ENCODE measurements at places on chromosomes 2 and 18. TPM values are rescaled to one million over a fixed set of nuclear protein-coding genes. Genes with fewer than 3 reads are reported as not detected.

GRCh38 chr2:56483081-56483480 lies 299.3 kb downstream of the CCDC85A start:
- DNase-seq = no peak

GRCh38 chr2:66364495-66365333 lies 70.2 kb upstream of the MEIS1 start:
- DNase-seq = peak; percentile 47

Gene TUBB8B
- total RNA-seq = not detected

GRCh38 chr2:239991689-239992314 lies 33.3 kb downstream of the NDUFA10 start:
- peak; percentile 34 for DNase-seq

- DNase-seq = peak; percentile 16
These were observed 7.7 kb upstream of the SP140L start for GRCh38 chr2:230319211-230319862.
